ENCODE measurements at places on chromosomes 13 and 19. TPM values are rescaled to one million over a fixed set of nuclear protein-coding genes. Genes with fewer than 3 reads are reported as not detected.

- H3K27ac ChIP-seq = no peak overlapping the region
- H3K4me1 ChIP-seq = peaks cover 2% of the 10 kb centered on the region
- peaks cover 19% of the 10 kb centered on the region for H3K27me3 ChIP-seq
- no peaks in the 10 kb centered on the region for H3K36me3 ChIP-seq
- no peak for DNase-seq
Measured at GRCh38 chr13:110379358-110379757, 72.3 kb downstream of the COL4A2 start.

GRCh38 chr13:92873029-92873428, 353.6 kb upstream of the GPC6 start:
- no peaks in the 10 kb centered on the region for H3K36me3 ChIP-seq
- no peak for DNase-seq
- H3K27ac ChIP-seq = no peak overlapping the region
- no peaks in the 10 kb centered on the region for H3K4me1 ChIP-seq

GRCh38 chr13:85313761-85314503, 485.3 kb downstream of the SLITRK6 start:
- no peak overlapping the region for H3K27ac ChIP-seq
- H3K36me3 ChIP-seq = no peaks in the 10 kb centered on the region
- no peak for DNase-seq
- H3K4me3 ChIP-seq = no peak overlapping the region
- H3K27me3 ChIP-seq = no peaks in the 10 kb centered on the region

GRCh38 chr19:37896180-37896579, 10.2 kb downstream of the WDR87 start:
- peaks cover 15% of the 10 kb centered on the region for H3K27me3 ChIP-seq
- no peak for DNase-seq
- H3K36me3 ChIP-seq = no peaks in the 10 kb centered on the region

GRCh38 chr13:74550039-74550438, 415.8 kb upstream of the KLF12 start:
- no peak overlapping the region for H3K4me3 ChIP-seq
- H3K27me3 ChIP-seq = no peaks in the 10 kb centered on the region
- H3K27ac ChIP-seq = no peak overlapping the region
- DNase-seq = no peak

DNA sequence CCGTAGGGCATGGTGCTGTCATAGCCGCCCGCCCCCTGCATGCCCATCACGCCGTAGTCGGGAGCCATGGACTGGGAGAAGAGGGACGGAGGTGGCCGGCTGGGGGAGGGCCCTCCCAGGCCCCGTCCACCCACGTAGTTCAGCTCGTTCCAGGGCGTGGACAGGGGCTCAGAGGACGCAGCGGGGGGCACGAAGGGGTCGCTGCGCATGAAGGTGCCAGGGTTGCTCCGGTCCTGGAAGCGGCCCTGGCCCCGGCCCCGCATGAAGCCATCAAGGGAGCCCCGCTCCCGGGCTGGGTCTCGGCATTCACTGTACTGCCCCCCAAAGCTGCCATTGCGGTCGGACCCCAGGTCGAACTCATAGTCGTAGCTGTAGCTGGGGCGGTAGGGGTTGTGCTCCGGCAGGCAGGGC, 6.7 kb downstream of the AKAP8 start:
- DNase-seq = no peak
- peaks cover 22% of the 10 kb centered on the region for H3K36me3 ChIP-seq
- H3K4me1 ChIP-seq = peaks cover 27% of the 10 kb centered on the region
- no peak overlapping the region for H3K27ac ChIP-seq

GRCh38 chr19:38666663-38667511, 19.4 kb downstream of the ACTN4 start:
- peak overlapping the region; percentile 71 for H3K27ac ChIP-seq
- H3K4me1 ChIP-seq = peaks cover 82% of the 10 kb centered on the region
- peaks cover 16% of the 10 kb centered on the region for H3K36me3 ChIP-seq
- peak; percentile 66 for DNase-seq

DNA sequence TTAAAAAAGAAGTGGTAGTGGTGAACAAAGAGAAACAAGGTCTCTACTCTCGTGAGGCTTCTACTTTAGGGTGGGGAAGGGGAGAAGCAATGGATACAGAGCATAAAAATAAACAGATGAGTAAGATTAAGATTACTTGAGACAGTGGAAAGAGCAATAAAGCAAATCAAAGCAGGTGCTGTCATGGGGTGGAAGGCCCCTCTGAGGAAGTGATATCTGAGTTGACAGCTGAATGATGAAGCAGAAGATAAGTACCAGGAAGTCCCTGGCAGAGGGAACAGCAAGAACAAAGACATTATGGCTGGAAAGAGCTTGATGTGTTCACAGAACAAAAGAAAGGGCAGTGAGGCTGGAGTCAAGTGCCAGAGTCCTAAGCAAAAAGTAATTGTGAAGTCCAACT, 221.8 kb downstream of the ENOX1 start:
- no peak for DNase-seq
- H3K36me3 ChIP-seq = no peaks in the 10 kb centered on the region
- H3K4me1 ChIP-seq = no peaks in the 10 kb centered on the region
- peaks cover 4% of the 10 kb centered on the region for H3K27me3 ChIP-seq

DNA sequence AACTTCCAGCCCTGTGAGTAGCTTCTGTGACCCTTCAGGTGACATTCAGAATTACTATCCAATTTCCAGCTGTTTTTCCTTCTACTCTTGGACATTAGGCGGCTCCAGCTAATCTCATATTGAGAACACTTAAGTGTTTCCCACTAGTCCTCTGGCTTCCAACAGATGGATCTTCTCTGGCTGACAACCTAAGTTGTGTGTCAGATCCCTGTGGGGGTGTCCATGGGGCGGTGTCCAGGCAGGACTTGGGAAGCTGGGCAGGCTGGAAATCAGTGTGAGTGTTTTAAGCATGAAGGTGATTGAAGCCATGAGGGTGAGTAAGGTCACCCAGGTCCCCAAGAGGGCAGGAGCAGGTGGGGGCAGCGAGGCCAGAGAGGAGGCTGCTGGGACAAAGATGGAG, 10.1 kb downstream of the CNOT3 start:
- H3K4me3 ChIP-seq = no peak overlapping the region
- no peak overlapping the region for H3K27ac ChIP-seq
- no peak for DNase-seq
- H3K36me3 ChIP-seq = peaks cover 47% of the 10 kb centered on the region
- H3K27me3 ChIP-seq = no peaks in the 10 kb centered on the region

GRCh38 chr19:2837430-2837829, 3.8 kb upstream of the ZNF555 start:
- no peak overlapping the region for H3K27ac ChIP-seq
- peaks cover 54% of the 10 kb centered on the region for H3K36me3 ChIP-seq
- no peak overlapping the region for H3K4me3 ChIP-seq
- DNase-seq = no peak
- H3K27me3 ChIP-seq = no peaks in the 10 kb centered on the region

DNA sequence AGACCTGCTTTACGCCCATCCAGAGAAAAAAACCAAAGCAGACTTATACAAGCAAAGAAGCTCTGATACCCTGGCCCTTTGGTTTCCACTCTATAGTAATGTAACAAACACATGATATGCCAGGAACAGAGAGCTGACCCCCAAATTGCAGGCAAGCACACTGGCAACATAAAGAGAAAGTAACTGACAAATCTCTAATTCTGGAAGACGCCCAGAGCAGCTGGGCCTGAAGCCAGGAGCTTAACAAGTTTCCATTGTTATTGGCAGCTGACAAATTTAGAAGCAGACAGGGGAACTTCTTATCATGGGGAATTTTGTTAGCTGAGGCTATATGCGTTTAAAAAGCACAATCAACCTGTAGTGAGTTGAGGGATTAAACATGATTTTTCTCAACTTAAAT, 158.0 kb downstream of the DLEU7 start:
- H3K27ac ChIP-seq = no peak overlapping the region
- H3K4me3 ChIP-seq = no peak overlapping the region
- H3K4me1 ChIP-seq = peaks cover 5% of the 10 kb centered on the region
- no peaks in the 10 kb centered on the region for H3K36me3 ChIP-seq
- DNase-seq = no peak

DNA sequence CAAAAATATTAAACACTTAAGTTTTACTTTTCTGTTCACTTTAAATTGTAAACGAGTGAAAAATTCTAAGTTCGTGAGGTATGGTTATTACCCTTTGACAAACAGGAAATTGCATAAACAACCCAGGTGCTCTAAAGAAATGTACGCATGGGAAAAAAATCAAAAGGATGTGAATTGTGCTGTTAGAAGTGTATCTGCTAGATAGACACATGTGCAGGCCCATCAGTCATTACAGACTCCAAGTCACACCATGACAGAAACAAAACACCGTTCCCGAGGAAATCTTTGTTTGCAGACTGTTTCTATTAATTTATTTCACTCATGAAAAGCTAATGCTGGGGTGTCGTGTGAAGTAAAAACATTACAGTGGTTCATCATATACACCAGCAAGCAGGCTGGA, 17.0 kb upstream of the DOCK9 start:
- H3K36me3 ChIP-seq = no peaks in the 10 kb centered on the region
- H3K27ac ChIP-seq = peak overlapping the region; percentile 61
- H3K4me1 ChIP-seq = peaks cover 73% of the 10 kb centered on the region
- H3K27me3 ChIP-seq = no peaks in the 10 kb centered on the region
- H3K4me3 ChIP-seq = peak overlapping the region; percentile 2

DNA sequence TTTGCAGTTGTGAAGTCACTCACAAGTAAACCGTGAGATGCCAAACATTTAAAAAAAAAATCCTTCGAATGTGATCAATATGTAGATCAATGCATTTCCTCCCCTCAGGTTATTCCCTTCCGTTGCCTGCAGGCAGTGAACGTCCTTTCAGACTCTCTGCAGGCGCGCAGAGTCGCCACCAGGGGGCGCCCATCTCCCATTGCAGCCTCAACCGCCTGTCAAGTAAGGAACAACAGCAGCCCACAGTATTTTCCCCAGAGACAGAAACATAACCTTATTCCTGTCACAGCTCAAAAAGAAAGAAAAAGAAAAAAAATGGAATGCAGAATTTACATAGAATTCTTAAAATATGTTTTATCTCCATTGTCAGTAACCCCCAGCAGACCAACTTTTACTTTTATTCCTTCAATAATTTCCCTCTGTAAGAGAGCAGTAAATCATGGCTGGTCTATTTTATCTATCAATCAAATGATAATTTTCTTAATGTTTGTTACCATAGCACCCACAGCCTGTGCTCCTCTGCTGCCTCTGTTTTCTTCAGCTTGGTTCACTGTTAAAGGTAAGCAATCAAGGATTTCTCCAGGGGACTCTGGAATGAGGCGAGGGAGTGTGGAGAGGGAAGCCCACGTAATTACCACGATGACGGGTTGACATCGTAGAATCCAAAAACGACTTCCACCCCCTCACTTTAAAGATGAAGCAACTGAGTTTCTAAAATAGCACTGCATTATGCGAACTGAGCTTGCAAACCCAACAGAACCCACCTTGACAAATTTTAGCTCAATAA, 637.6 kb upstream of the ARGLU1 start:
- no peak overlapping the region for H3K4me3 ChIP-seq
- no peaks in the 10 kb centered on the region for H3K27me3 ChIP-seq
- no peak overlapping the region for H3K27ac ChIP-seq
- no peaks in the 10 kb centered on the region for H3K4me1 ChIP-seq

- H3K4me1 ChIP-seq = no peaks in the 10 kb centered on the region
- no peak overlapping the region for H3K4me3 ChIP-seq
- no peak overlapping the region for H3K27ac ChIP-seq
- no peak for DNase-seq
- H3K36me3 ChIP-seq = no peaks in the 10 kb centered on the region
Measured at GRCh38 chr13:51297556-51297955, 41.9 kb upstream of the SERPINE3 start.

- no peak overlapping the region for H3K4me3 ChIP-seq
- H3K27me3 ChIP-seq = peaks cover 2% of the 10 kb centered on the region
- H3K27ac ChIP-seq = no peak overlapping the region
- peak; percentile 49 for DNase-seq
- H3K4me1 ChIP-seq = no peaks in the 10 kb centered on the region
Measured at GRCh38 chr19:53927739-53928138, 18.7 kb downstream of the CACNG7 start.

- no peak for DNase-seq
- H3K4me3 ChIP-seq = peak overlapping the region; percentile 54
- no peaks in the 10 kb centered on the region for H3K36me3 ChIP-seq
Measured at GRCh38 chr19:31351855-31352195, 2.6 kb upstream of the TSHZ3 start.

GRCh38 chr13:77184455-77184854, 142.4 kb downstream of the MYCBP2 start:
- H3K4me3 ChIP-seq = no peak overlapping the region
- peaks cover 22% of the 10 kb centered on the region for H3K4me1 ChIP-seq
- H3K36me3 ChIP-seq = peaks cover 56% of the 10 kb centered on the region

DNA sequence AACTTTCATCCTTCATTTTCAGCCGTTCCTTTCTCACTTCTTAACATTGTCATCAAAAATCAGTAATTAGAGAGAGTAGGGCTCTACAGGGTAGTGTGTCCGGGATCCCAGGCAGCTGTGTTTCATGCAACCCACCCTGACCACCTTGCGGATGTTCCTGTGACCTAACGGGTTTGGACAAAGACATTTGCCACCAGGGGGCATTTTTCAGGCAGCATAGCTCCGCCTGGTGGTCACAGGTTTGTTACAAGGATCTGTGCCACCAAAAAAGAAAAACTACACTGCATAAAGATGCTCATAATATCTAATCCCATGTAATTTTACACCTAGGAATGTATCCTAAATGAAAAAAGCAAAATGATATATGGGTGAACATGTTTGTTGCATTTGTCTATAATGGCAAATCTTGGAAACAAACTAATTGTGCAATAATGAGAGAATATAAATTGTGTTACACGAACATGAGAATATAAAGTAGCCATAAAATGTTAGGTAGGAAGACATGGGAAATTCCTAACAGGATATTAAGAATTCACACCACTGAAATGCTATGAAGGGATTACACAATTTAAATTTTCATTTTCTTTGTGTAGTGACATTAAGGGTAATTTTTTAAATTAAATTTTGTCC, 123.0 kb downstream of the SLC7A1 start:
- no peak overlapping the region for H3K4me3 ChIP-seq
- DNase-seq = peak; percentile 63

DNA sequence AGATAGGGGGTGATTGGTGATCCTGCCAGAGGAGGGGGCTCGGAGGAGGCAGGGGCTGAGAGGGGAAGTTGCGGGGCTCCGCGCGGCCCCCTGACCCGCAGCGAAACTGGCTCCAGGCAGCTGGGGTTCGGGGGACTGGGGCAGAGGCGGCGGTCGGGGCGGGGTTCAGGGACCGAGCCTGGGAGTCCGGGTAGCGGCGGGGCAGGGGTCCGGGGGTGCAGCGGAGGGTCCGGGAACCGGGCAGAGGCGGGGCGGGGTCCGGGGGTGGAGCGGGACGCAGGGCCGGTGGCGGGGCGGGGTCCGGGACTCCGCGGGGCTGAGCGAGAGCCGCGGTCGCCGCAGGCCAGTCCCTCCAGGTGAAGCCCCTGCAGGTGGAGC, 1.2 kb downstream of the MADCAM1 start:
- no peak overlapping the region for H3K4me3 ChIP-seq
- no peak for DNase-seq
- peaks cover 2% of the 10 kb centered on the region for H3K4me1 ChIP-seq
- H3K27me3 ChIP-seq = peaks cover 15% of the 10 kb centered on the region

- H3K36me3 ChIP-seq = no peaks in the 10 kb centered on the region
- peaks cover 13% of the 10 kb centered on the region for H3K27me3 ChIP-seq
- DNase-seq = no peak
- H3K4me3 ChIP-seq = no peak overlapping the region
Measured at GRCh38 chr13:110367620-110368019, 60.5 kb downstream of the COL4A2 start.

- H3K27me3 ChIP-seq = no peaks in the 10 kb centered on the region
- no peak for DNase-seq
- H3K4me3 ChIP-seq = no peak overlapping the region
- no peak overlapping the region for H3K27ac ChIP-seq
Measured at GRCh38 chr13:112218416-112218815, 151.5 kb downstream of the SOX1 start.

Gene PRODH2
- total RNA-seq = not detected

Gene ZNF708
- 10.1 TPM for total RNA-seq

Gene ANGPTL4
- total RNA-seq = 2.9 TPM

Gene NAPSA
- total RNA-seq = 88.8 TPM

Gene CGB5
- not detected for total RNA-seq

Gene UCHL3
- total RNA-seq = 42.6 TPM

Gene IL27RA
- total RNA-seq = 62.0 TPM

Gene NXNL1
- not detected for total RNA-seq

Gene CD79A
- total RNA-seq = 1.6 TPM

All from activated CD4-positive, alpha-beta memory T cell treated with anti-CD3 and anti-CD28 coated beads for 36 hours (primary cell).